Ascending aorta (tissue), 2 donors: ENCODE measurements at places on chromosomes 2 and 18.

DNA sequence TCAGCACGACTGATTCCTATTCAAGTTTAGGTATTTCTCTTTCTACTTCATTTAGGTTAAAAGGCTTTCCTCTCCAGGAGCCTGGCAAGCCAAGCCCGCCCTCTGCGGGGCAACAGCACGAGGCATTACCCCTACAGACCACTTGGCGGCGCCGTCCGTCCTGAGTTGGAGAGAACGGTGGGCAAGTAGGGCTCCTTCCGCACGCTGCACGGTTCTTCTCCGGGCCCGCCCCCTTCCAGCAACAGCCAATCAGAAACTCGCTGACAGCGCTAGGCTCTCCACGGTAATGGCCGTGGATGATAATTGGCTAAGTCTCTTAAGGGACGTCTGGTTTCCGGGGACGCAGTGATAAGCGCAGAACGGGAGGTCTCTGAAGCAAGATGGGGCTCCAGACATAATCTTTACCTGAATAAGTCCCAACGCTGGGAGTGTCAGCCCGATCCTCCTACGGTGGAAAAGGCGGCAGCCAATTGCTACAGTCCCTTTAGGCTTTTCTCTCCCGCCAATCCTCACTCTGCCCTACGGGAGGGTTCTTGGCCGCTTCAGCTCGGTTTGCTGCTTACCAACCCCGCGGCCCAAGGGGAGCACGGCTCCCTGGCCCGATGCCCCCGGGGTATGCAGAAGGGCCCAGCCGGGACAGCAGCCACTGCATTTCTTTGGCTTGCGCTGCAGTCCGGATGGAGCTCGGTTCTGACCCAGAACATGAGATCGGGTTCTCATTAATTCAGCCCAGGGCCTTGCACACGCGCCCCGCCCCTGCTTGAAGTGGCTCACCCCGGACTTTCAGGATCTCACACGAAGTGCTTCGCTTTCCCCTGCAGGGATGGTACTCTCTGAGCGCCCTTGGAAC lies 206.9 kb upstream of the PKDCC start:
- H3K36me3 ChIP-seq = no peaks in the 10 kb centered on the region
- peak overlapping the region; percentile 81 for H3K27ac ChIP-seq
- peak; percentile 97 for DNase-seq
- H3K4me3 ChIP-seq = peak overlapping the region; percentile 77
- H3K4me1 ChIP-seq = peaks cover 2% of the 10 kb centered on the region

- H3K27ac ChIP-seq = peak overlapping the region; percentile 100
- DNase-seq = peak; percentile 95
- peak overlapping the region; percentile 81 for H3K4me3 ChIP-seq
- no peaks in the 10 kb centered on the region for H3K27me3 ChIP-seq
These were observed 2.4 kb upstream of the FOSL2 start for GRCh38 chr2:28390241-28390745.

DNA sequence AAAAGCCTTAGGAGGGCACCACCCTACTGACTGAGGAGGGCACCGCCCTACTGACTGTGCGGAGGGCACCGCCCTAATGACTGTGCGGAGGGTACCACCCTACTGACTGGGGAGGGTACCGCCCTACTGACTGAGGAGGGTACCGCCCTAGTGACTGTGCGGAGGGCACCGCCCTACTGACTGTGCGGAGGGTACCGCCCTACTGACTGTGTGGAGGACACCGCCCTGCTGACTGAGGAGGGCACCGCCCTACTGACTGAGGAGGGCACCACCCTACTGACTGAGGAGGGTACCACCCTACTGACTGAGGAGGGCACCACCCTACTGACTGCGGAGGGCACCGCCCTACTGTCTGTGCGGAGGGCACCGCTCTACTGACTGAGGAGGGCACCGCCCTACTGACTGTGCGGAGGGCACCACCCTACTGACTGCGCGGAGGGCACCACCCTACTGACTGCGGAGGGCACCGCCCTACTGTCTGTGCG lies 150.2 kb upstream of the NFATC1 start:
- H3K27me3 ChIP-seq = no peaks in the 10 kb centered on the region
- H3K27ac ChIP-seq = no peak overlapping the region
- no peaks in the 10 kb centered on the region for H3K36me3 ChIP-seq
- no peaks in the 10 kb centered on the region for H3K4me1 ChIP-seq

- no peak for DNase-seq
- H3K27me3 ChIP-seq = no peaks in the 10 kb centered on the region
- H3K36me3 ChIP-seq = no peaks in the 10 kb centered on the region
- no peak overlapping the region for H3K4me3 ChIP-seq
- H3K27ac ChIP-seq = no peak overlapping the region
- no peaks in the 10 kb centered on the region for H3K4me1 ChIP-seq
These were observed 35.4 kb downstream of the MGAT5 start for GRCh38 chr2:134289225-134289624.

- H3K36me3 ChIP-seq = no peaks in the 10 kb centered on the region
- H3K27ac ChIP-seq = no peak overlapping the region
- H3K4me1 ChIP-seq = peaks cover 3% of the 10 kb centered on the region
These were observed 112.2 kb downstream of the MAP4K4 start for GRCh38 chr2:101809698-101810097.

DNA sequence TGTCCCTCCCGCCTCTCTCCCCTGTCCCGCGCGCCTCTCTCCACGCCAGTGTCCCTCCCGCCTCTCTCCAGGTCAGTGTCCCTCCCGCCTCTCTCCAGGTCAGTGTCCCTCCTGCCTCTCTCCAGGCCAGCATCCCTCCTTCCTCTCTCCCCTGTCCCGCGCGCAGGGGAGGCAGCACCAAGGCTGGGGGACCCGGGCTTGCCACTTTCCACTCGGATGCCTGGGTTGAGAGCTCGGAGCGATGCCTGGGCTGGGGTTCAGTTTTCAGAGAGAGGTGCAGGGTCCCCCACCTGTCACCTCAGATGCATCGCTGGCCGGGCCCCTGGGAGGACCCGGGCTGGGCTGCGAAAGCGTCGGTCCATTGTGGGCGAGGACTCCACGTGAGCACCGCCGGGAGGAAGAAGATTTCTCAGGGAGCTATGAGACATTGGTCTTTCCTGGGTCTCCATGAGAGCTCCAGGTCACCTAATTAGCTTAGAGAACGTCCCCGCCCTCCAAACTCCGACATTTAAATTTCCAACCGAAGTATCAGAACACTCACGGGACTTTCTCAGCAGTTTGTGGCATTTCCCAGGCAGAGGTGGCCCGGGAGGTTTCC lies 2.1 kb downstream of the FBLN7 start:
- no peak for DNase-seq
- H3K36me3 ChIP-seq = no peaks in the 10 kb centered on the region

DNA sequence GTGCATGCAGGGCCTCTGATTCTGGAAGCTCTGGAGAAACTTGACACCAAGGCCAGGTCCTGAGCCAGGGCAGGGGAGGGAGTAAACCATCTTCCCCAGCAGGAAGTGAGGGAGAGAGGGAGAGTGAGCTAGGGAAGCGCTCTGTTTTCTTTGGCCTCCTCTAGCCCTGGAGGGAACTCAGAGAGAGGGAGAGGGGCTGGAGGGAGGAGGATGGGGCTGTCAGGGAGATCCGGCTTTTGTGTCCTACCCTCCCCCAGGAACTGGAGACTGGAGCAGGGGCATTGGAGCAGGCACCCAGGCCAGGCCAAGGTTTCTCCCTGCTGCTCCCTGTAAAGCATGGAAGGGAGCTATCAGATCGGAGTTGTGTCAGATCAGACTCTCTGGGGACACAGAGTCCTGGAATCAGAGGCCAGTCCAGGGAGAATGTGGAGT lies 22.7 kb upstream of the PKDCC start:
- no peaks in the 10 kb centered on the region for H3K27me3 ChIP-seq
- no peaks in the 10 kb centered on the region for H3K4me1 ChIP-seq
- DNase-seq = no peak
- H3K27ac ChIP-seq = peak overlapping the region; percentile 80

DNA sequence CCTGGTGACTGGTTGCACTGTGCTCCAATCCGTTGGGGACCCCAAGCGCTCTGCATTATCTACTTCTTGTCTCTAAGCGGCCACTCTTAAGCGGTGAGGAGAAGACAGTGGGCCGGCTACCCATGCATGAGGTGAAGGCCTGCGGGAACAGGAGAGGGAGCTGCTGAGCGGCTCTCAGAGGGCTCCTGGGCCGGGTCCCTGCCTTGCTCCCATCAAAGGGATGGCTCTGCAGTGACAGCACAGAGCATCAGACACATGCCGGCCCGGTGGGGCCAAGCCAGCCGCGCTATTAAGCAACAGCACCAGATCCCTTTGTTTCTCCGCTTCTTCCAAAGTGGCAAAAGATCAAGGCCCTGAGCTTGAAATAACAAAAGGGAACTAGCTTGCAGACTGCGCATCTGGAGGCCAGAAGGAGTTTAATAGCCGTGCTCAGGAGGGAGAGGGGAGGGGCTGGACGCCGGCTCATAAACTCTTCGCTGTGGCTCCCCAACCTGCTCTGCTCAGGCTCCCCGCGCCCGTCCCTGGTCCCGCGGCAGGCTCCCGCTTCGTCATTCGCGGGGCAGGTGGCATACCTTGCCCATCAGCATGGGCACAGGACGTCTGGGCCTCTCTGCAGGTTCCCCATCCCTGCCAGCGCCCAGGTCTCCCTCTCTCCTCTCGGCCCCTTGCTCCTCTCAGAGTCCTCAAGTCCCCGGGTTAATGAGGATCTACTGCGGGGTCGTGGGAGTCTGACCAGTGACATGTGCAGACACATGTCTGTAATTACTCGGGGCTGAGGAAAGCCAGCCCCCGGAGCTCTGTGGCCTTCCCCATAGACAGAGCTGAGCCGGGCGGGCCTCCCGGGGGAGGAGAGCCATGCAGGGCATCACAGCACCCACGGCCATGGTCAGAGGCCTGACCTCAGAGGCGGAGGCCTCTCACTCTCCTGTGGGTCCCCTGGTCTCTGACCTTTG lies 96.7 kb downstream of the ASB1 start:
- H3K27me3 ChIP-seq = no peaks in the 10 kb centered on the region
- no peak overlapping the region for H3K4me3 ChIP-seq
- H3K4me1 ChIP-seq = no peaks in the 10 kb centered on the region
- no peak for DNase-seq

- H3K4me3 ChIP-seq = no peak overlapping the region
- H3K36me3 ChIP-seq = no peaks in the 10 kb centered on the region
- H3K4me1 ChIP-seq = peaks cover 15% of the 10 kb centered on the region
- H3K27me3 ChIP-seq = no peaks in the 10 kb centered on the region
These were observed 48.3 kb upstream of the BZW1 start for GRCh38 chr2:200763422-200763821.

DNA sequence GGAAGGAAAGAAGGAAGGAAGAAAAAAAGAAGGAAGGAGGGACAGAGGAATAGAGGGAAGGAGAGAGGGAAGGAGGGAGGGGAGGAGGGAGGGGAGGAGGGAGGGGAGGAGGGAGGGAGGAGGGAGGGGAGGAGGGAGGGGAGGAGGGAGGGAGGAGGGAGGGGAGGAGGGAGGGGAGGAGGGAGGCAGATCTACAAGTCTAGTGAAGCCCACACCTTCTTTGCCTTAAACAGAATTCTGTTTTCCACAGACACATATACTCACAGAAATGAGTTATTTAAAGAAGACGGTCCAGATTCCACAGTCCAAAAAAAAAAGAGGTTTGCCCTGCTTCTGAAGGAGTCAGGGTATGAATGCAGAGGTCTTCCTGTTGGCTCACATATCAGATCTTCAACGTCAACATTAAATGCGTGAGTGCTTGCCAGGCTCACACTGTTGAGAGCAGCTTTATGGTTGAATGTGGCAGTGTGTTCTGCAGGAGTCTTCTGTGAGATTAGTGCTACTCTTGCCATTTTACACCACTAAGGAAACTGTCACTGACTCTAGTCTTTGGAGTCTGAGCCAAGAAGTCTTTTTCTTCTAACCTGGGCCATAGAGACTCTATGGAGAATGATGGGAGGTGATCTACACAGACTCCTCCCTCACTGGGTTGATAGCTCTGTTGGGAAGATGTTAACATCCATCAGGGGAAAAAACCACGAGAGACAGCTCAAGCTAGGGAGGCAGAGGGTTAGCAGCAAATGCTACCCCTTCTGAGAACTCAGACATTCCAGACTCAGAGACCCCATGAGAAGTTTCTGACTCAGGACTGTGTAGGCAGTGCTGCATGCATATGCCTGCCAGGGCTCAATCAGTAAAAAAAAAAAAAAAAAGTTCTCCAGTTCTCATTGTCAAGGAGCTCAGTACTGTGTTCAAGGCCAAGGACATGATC lies 23.3 kb downstream of the PAX8 start:
- no peaks in the 10 kb centered on the region for H3K4me1 ChIP-seq
- no peak overlapping the region for H3K4me3 ChIP-seq
- H3K36me3 ChIP-seq = no peaks in the 10 kb centered on the region
- H3K27me3 ChIP-seq = no peaks in the 10 kb centered on the region

DNA sequence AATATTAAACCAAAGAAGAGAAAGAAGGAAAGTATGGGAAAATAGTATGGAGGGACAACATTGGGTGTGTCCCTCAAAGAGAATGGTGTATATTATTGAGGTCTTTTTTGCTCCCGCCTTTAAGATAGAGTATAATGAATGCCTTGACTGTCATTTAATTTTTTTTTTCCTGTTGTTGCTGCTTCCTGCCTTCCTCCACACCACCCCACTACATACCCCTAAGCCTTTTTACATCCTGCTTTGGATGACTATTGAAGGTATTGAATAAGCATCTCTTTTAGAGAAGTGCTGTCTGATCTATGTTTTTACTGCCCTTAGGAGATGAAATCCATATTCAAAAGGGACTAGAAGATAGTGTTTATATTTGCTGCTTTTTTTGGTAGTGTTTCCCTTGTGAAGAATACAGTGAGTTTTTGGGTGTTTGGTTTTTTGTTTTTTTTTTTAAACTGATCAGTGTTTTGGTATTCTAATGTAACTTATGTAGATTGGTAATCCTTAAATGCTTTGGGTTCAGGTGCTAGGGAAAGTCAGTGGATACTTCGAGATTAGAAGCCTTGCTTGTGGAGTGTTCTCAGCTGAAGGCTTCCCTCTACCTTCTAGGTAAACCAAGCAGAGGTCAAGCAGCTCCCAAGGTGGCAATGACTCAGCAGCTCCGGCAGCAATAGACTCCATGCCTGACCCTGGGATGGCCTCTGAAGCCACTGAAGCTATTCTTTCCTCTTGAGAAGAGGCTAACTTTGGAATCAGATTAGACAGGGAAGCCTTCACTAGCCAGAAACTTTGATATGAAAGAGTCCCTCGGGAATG lies 5.0 kb downstream of the FZD7 start:
- no peaks in the 10 kb centered on the region for H3K36me3 ChIP-seq
- no peak overlapping the region for H3K27ac ChIP-seq
- DNase-seq = no peak
- no peaks in the 10 kb centered on the region for H3K27me3 ChIP-seq
- H3K4me3 ChIP-seq = no peak overlapping the region
- H3K4me1 ChIP-seq = peaks cover 9% of the 10 kb centered on the region

DNA sequence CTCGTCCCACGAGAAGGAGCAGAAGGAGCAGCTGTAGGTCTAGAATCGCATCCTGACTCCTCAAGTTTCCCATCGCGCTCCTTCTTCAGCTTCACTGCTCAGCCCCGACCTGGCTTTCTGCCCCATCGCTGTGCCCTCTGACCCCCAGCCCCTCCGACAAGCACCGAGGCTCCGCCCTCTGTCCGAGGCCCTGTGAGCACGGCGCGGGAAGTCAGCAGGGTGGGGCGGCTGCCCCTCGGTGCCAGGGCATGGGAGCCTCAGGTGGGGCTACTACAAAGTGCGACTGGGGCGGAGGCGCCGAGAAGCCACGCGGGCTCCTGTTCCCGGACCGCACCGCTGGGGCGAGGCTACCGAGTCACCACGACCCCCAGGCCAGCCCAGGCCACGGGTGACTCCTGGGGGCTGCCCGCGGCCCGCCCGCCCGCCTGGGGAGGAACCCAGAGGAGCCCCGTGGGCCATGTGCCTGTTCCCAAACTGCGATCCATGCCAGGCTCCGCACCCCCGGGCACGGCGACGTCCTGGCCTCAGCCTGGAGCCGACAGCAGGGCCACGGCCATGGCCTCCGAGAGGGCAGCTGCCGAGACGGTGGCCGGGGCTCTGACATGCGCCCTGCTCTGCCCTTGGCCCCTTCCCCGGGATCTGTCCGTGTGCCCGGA lies 36.6 kb upstream of the ID2 start:
- DNase-seq = no peak
- H3K4me3 ChIP-seq = no peak overlapping the region
- no peak overlapping the region for H3K27ac ChIP-seq
- H3K4me1 ChIP-seq = no peaks in the 10 kb centered on the region
- no peaks in the 10 kb centered on the region for H3K36me3 ChIP-seq
